ENCODE measurements at places on chromosomes 6 and 20. TPM values are rescaled to one million over a fixed set of nuclear protein-coding genes. Genes with fewer than 3 reads are reported as not detected.

DNA sequence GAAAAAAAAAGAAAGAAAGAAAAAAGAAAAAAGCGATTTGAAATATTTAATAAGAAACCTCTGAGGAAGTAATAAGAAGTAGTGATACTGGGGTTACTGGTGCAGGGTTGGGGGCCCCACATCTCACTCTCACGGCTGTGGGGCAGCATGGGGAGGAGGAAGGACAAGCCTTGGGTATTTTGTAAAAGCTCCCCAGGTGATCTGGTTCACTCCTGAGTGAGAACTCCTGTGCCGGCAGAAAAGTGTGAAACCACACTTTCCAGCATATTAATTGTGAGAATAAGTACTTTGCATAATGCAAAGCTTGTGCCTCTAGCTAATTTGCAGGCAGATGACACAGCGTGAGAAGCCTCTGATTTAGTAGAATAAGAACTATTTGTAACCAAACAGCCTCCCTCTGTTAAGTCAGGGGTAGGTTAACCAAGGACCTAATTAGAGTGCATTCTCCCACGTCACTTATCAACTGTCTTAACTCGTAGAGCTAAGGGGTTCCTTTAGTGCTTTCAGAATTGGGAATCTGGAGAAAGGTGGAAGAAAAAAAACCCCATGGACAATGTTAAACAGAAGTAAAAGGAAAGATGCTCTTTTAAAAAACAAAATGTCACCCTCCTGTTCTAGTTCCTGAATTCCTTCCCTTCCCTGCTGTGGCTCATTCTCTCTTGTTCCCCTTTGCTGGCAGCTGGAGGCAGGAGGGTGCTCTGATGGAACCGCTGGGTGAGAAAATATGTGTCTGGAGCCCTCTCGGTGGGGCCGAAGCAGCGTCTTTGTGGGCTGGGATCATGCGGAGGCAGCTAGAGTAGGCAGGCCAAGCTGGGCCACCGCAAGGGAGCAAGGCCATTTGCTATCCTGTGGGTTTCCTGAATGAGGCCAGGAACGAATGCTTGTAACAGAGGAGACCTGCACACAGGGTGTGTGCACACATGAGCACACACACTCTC, 108.7 kb downstream of the FYN start:
- peak overlapping the region; percentile 95 for H3K27ac ChIP-seq
- peaks cover 35% of the 10 kb centered on the region for H3K36me3 ChIP-seq
- H3K4me3 ChIP-seq = peak overlapping the region; percentile 57
- H3K4me1 ChIP-seq = peaks cover 99% of the 10 kb centered on the region
- peak; percentile 67 for DNase-seq
- no peaks in the 10 kb centered on the region for H3K27me3 ChIP-seq

- no peak overlapping the region for H3K4me3 ChIP-seq
- peaks cover 69% of the 10 kb centered on the region for H3K27me3 ChIP-seq
- DNase-seq = no peak
- no peak overlapping the region for H3K27ac ChIP-seq
- H3K4me1 ChIP-seq = peaks cover 6% of the 10 kb centered on the region
These were observed 5.8 kb upstream of the KCNG1 start for GRCh38 chr20:51028616-51029212.

DNA sequence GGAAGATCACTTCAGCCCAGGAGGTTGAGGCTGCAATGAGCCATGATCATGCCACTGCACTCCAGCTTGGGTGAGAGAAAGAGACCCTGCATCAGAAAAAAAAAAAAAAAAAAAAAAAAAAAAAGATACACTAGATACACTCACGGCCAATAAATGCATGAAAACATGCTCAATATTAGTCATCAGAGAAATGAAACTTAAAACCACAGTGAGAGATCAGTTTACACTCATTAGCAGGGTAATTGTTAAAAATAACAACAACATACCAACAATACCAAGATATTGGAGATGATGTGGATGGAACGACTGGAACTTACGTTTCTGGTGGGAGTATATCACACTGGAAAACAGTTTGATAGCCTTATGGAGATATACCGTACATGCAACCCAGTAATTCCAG, 29.9 kb downstream of the HS3ST5 start:
- no peaks in the 10 kb centered on the region for H3K4me1 ChIP-seq
- H3K27me3 ChIP-seq = no peaks in the 10 kb centered on the region
- no peaks in the 10 kb centered on the region for H3K36me3 ChIP-seq
- H3K4me3 ChIP-seq = no peak overlapping the region
- no peak for DNase-seq

DNA sequence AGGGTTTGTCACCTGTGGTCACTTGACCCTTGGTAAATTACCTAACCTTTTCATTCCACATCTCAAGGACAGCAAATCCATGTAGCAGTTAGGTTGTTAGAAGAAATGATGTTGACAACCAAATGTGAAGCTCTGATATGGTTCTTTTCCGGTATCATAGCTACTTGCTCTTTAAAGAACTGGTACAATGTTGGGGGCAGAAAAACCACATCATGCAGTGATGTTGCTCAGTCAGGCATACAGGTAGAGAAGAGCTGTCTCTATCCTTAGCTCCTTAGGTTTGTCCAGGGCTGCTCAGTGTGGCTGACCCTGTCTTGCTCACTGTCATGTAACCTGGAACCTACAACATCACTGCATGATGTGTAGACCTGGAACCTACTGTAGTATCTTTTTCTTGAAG, 135.5 kb downstream of the LRRC1 start:
- no peak for DNase-seq
- no peak overlapping the region for H3K4me3 ChIP-seq
- no peak overlapping the region for H3K27ac ChIP-seq
- H3K36me3 ChIP-seq = no peaks in the 10 kb centered on the region
- H3K4me1 ChIP-seq = no peaks in the 10 kb centered on the region
- H3K27me3 ChIP-seq = no peaks in the 10 kb centered on the region

- H3K27ac ChIP-seq = peak overlapping the region; percentile 61
- H3K36me3 ChIP-seq = peaks cover 58% of the 10 kb centered on the region
- H3K27me3 ChIP-seq = no peaks in the 10 kb centered on the region
- no peak for DNase-seq
- H3K4me1 ChIP-seq = peaks cover 65% of the 10 kb centered on the region
- H3K4me3 ChIP-seq = no peak overlapping the region
These were observed 106.5 kb upstream of the TRAF3IP2 start for GRCh38 chr6:111711984-111712752.

The CDC40 gene
- 35.1 TPM for total RNA-seq

The RIPPLY2 gene
- total RNA-seq = not detected

The C6orf52 gene
- 0.88 TPM for total RNA-seq

All from activated CD4-positive, alpha-beta memory T cell treated with anti-CD3 and anti-CD28 coated beads, Interleukin-2, amount 10 ng/mL, durations not matched to agents 7 days and 5 days (primary cell).